AG09319 (cell line): ENCODE measurements at places on chromosomes 16 and 17.
A peak's percentile ranks its signal among the peaks of the same experiment; 100 is the strongest.

- DNase-seq: no peak
Measured at GRCh38 chr17:80717720-80718083, 173.1 kb downstream of the RPTOR start.

DNA sequence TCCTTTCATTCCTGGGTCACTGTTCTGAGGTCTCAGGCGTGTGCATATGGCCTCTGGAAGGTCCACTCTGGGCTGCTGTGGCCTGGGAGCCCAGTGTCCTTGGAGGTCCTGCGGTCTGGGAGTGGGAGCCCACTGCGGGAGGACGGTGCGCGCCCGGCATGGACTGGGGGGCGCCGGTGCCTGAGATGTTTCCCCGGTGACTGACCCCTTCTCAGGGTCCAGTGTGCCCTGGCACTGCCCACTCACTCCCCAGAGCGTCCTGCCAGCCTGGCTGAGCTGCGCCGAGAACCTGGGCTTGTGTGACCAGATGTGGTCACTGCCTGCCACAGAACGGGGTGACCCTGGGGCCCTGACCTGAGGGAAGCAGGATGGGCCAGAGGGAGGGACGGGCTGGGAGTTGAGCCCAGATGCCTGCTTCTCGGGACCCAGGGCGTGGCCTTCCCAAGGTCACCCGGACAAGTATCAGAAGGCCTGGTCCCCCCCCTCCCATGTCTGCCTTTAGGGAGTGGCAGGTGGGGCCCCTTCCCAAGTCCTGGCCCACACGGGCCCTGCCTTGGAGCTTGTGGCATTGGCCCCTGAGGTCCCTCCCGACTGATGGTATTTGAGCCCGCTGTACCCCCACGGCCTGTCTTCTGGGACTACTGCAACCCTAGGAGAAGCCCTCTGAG lies 1.1 kb upstream of the RHBDL1 start:
- DNase-seq: no peak

GRCh38 chr17:66355510-66355909 lies 53.1 kb downstream of the PRKCA start:
- no peak for DNase-seq

- no peak for DNase-seq
Measured at GRCh38 chr17:44190481-44190880, 3.7 kb downstream of the TMUB2 start.

DNA sequence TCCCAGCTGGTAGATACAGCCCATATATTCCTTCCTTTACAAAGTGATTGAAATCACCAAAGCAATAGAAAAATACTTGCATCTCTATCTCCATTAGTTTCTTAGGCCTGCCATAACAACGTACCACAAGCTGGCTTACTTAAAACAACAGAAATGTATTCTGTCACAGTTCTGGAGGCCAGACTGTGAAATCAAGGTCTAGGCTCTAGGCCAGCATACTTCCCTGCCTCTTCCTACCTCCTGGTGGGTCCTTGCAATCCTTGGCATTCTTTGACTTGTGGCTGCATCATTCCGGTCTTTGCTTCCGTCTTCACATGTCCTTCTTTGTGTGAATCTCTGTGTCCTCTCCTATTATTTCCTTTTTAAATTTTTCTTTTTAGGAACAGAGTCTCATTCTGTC lies 62.5 kb downstream of the ERCC4 start:
- DNase-seq: no peak

- no peak for DNase-seq
Measured at GRCh38 chr17:57953219-57953618, 2.0 kb downstream of the CUEDC1 start.

DNA sequence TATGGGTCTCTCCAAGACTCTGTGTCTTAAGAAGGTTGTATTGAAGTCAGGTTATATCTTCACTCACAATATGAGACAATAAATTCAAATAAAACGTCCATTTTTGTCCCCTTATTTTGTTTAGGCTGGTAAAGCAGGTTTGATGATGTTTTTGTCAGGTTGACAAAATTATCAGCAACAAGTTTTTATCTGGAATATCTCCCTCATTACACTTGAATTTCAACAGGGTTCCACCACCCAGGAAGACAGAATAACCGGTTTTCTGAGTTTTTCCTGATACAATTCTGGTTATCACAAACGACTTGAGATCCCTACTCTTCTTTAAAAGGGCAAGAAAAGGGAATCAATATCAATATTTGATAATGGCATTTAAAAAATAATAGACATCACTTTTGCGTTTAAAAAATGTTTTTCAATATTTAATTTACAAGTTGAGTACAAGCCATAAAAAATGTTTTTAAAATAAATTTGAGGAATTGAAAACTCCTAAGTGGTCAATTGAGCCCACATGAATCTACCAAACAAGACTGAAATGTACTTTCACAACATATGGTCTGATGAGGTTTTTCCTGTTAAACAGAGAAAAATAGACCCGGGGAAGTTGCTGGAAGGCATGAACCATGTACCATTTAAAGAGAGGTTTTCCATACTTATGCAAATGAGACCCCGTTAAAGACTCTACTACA lies 1.4 kb upstream of the ATP6V0A1 start:
- DNase-seq: no peak

- no peak for DNase-seq
Measured at GRCh38 chr16:79599837-79600637, 500 bp downstream of the MAF start.

GRCh38 chr16:28923652-28924398 lies 1.2 kb downstream of the RABEP2 start:
- no peak for DNase-seq

DNA sequence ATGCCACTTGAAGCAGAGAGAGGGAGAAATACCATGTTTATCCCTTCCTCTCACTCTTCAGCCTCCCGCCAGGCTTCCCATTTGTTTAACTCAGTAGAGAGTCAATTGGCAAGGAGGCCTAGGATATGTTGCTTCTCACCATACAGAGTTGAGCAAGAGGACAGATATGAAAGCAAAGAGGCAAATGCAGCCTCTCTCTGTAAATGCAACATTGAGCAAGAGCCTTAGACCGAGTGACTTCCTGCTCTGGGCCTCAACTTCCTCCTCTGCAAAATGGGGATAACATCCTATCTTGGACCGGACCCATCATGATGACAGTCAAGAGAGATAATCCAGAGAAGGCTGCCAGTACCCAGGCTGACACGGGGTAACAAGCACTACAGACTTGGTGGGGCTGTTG lies 36.8 kb downstream of the SOCS1 start:
- no peak for DNase-seq

GRCh38 chr16:48447428-48447827 lies 62.2 kb upstream of the SIAH1 start:
- DNase-seq: no peak

GRCh38 chr16:31107465-31107867 lies 720 bp upstream of the BCKDK start:
- DNase-seq: no peak

- no peak for DNase-seq
Measured at GRCh38 chr17:41199421-41200078, 9.9 kb downstream of the KRTAP9-1 start.

DNA sequence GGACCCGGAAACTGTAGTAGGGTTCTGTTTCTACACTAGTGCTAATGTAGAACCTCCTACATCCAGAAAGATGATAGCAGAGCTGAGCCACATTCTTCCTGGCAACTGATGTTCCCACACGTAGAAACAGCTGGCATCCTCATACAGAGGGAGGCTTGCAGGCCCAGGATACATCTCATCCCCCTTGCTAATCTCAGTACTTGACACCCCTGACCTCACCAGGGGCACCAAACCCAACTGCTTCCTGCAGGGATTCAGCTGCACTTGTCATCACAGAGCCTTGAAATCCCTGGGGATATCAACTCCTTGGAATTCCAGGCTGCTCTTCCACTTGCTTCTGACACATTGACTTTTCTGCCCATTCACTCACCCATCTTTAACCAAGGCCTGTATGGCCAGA lies 75.2 kb upstream of the HSBP1 start:
- no peak for DNase-seq

DNA sequence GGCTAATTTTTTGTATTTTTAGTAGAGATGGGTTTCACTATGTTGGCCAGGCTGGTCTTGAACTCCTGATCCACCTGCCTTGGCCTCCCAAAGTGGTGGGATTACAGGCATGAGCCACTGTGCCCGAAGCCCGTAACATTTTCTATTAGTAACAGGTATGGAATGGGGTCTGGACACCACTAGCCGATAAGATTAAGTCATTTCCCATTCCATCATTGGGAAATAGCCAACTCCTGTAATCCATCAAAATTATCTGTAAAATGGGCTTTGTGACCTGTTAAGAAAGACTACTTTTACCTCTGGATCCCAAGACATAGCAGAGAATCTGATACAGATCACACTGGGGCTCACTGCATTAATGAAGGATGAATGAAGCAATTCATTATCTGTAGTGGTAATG lies 3.9 kb upstream of the LUC7L3 start:
- no peak for DNase-seq

DNA sequence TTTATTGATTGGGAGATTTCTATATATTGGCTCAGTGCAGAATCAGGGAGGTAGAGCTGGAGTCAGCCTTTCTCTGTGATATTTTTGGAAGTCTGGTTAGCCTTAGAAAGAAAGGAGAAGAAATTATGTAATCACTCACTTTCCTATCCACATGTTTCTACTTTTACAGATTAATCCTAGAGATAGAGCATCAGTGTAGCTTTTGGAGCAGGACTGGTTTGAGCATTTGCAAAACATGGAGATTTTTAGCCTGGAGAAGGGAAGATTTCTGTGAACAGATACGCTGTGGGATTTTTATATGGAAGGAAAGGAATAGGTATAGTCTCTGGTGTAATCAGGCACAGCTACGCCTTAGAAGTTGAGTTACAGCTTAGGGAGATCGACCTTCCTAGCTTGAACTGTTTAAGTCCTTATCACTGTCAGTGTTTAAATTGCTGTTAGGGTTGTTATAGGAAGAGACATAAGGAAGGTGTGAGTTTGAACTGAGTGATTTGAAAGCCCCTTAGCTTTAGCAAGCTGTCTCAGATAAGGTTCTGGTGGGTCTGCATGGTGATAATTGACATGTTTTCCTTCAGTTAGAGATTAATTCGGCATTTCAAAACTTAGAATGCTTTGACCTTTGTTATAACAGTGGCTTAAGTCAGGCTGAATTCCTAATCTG lies 20.5 kb downstream of the METTL9 start:
- DNase-seq: no peak

- DNase-seq: peak; percentile 28
Measured at GRCh38 chr16:88533932-88534637, 36.1 kb upstream of the ZC3H18 start.

- no peak for DNase-seq
Measured at GRCh38 chr17:2020721-2021120, 4.4 kb downstream of the RTN4RL1 start.
